ENCODE measurements at places on chromosomes 12 and 14.

DNA sequence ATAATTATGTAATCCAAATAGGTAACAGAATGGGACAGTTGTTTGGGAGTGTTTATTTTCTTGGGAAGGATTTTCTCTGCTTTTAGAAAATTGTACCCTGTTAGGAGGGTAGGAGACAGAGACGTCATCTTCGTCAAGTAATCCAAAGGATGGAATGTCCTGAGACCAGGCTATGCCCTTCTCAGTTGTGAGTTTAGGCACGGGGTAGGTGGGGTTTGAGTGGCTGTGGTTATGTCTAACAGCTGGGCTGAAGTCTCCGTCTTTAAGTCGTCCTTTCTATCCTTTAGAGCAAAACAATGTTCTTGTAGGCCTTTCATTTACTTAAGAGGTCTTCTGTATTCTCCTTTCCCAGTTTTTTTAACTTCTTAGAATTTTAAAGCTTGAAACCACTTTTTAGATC lies 5.7 kb downstream of the SOCS2 start:
- no peak for DNase-seq

- peak; percentile 32 for DNase-seq
Measured at GRCh38 chr14:65299826-65300225, 112.7 kb upstream of the FUT8 start.

- no peak for DNase-seq
Measured at GRCh38 chr12:15962760-15963159, 51.6 kb downstream of the DERA start.

- DNase-seq, result no peak
Measured at GRCh38 chr14:40028991-40029390, 596.8 kb upstream of the FBXO33 start.

GRCh38 chr12:94318181-94318580 lies 141.5 kb downstream of the CEP83 start:
- no peak for DNase-seq

DNA sequence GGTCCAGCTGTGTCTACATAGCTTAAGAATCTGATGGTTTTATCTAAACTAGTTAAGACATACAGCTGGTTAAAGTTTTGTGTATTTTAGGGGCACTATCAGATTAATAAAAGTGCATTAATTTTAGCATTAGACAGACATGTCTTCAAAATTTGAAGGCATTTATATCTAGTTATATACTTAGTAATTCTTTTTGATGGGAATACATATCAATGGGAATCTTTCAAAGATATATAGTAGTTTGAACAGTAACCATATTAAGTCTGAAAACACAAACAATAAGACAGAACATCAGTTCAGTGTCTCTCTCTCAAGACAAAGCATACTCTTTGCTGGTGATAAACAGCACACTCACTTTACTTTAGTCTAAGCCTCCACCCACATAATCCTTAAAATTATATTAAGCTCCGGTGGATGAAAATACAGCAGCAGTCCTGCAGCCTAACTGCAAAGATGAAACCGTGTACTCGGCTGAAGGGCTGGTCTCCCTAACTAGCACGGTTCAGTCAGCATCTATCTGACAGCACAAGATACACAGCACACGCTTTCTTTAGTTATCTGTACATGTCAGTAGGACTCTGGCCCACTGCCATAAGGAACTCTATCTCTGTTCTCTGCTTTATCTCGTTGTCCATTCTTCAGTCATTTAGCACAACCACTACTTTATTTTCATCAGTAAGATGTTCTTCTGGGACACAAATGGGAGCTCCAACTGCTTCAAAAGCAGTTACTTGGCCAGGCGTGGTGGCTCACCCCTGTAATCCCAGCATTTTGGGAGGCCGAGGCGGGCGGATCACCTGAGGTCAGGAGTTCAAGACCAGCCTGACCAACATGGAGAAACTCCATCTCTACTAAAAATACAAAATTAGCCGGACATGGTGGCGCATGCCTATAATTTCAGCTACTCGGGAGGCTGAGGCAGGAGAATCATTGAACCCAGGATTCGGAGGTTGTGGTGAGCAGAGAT lies 80.5 kb downstream of the MED13L start:
- DNase-seq, result no peak

DNA sequence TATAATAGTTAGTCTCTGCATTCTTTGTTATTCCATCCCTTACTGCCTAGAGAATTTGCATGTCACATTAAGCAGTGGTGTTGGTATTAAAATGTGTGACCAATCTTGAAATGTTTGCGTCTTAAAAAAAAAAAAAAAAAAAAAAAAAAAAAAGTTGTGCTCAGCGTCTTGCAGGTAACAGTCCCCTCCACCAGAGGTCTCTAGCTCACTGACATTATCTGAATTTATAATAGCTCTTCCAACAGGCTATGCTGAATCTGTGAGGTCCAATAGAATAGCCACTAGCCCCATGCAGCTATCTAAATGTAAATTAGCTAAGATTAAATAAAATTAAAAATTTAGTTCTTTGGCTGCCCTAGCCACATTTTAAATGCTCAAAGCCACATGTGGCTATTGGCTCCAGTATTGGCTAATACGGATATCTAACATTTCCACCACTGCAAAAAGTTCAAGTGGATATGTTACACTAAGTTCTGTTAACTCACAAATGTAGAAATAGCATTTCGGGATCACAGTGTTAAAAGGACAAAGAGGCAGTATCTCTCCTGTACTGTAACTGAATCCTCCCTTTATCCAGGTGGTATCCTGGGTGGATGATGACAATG lies 28.7 kb downstream of the NKX2-8 start:
- DNase-seq, result no peak

- no peak for DNase-seq
Measured at GRCh38 chr14:76257842-76258397, 106.2 kb downstream of the GPATCH2L start.

- peak; percentile 10 for DNase-seq
Measured at GRCh38 chr14:69002069-69002468, 23.0 kb upstream of the ACTN1 start.

- DNase-seq, result no peak
Measured at GRCh38 chr14:80522411-80522810, 311.1 kb upstream of the DIO2 start.

- DNase-seq, result no peak
Measured at GRCh38 chr14:104299993-104300761, 161.8 kb downstream of the KIF26A start.

DNA sequence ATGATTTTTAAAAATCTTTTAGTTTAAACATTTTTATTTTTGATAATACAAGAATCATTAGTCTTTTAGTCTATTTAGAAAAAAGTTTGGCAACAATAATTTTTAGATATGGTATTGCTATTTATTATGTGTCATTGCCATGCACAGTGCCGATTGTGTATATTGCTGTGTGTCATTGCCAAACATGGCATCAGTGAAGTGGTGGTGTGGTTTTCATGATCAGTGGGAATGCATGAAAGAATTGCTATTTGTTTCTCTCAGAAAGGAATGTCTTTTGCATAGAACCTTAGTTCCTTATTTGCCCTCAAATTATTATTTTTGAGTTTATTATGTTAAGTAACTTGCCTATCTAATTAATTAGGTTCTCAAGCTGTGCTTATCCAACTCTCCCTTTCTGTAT lies 397.5 kb upstream of the PDE3A start:
- no peak for DNase-seq

DNA sequence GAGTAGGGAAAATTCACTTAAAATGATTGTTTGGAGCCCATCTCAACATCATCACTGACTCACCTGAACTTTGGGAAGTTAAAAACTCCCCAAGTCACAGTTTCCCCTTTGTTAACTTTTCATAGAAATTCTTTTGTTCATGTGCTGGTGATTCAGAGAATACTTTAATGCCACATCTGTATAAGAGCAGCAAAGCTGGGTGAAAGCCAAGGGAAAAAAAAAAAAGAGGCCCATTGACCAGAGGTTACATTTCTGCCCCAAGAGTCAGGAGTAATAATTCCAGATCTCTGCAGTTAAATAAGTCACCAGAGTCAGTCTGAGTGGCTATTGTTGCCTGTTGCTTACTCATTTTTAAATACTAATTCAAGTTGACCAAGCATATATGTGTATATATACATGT lies 136.4 kb upstream of the LGR5 start:
- DNase-seq, result no peak

DNA sequence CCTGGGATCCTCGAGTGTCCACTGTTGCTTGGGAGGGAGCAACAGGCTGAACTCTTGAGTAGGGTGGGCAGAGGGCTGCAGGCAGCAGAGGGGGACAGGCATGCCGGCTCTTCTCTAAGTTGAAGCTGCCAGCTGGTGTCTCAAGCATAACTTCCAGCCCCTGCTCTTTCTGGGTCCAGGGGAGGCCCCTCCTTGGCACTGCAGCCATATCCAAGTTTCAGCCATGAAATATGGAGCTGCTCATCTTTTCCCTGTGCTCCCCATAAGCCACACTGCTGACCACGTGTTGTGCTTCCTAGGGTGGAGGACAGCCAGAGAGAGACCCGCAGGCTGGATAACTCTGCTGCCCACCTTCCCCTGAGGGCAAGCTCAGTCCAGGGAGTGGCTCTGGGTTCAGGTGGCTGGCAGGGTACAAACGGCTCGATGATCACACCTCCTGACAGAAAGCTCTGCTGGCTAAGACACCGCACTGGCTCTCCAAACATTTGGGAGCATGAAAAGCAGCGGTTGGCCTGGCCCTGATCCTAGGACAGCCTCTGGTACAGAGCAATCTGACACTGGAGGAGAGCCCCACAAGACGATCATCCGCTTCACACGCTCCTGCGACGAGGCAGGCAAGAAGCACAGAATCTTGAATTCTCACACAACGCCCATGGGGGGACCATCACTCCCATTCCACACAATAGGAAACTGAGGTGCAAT lies 79.6 kb downstream of the PITPNM2 start:
- DNase-seq, result no peak

GRCh38 chr14:67357969-67358354 lies 1.6 kb downstream of the ATP6V1D start:
- no peak for DNase-seq

- DNase-seq, result no peak
Measured at GRCh38 chr14:49897965-49898364, 5.1 kb downstream of the ARF6 start.

- no peak for DNase-seq
Measured at GRCh38 chr12:108479364-108480070, 35.6 kb upstream of the FICD start.

GRCh38 chr12:4331221-4331620 lies 10.2 kb downstream of the TIGAR start:
- DNase-seq, result no peak

GRCh38 chr14:102868956-102869547 lies 53.4 kb upstream of the AMN start:
- DNase-seq, result no peak

DNA sequence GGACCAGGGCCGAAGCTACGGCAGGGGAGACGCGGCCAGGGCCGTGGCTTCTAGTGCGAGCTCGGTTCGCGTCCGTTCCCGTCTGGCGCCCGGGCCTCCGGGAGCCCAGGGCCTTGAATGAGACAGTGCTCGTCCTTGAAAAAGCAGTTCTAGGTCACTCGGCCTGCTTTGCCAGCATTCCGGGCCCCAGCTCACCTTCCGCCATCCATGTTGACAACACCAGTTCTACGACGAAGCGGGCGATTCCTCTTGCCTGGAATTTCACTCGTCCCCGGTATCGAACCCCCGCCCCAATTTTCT lies 4.5 kb downstream of the OR10AD1 start:
- DNase-seq, result peak; percentile 14

DNA sequence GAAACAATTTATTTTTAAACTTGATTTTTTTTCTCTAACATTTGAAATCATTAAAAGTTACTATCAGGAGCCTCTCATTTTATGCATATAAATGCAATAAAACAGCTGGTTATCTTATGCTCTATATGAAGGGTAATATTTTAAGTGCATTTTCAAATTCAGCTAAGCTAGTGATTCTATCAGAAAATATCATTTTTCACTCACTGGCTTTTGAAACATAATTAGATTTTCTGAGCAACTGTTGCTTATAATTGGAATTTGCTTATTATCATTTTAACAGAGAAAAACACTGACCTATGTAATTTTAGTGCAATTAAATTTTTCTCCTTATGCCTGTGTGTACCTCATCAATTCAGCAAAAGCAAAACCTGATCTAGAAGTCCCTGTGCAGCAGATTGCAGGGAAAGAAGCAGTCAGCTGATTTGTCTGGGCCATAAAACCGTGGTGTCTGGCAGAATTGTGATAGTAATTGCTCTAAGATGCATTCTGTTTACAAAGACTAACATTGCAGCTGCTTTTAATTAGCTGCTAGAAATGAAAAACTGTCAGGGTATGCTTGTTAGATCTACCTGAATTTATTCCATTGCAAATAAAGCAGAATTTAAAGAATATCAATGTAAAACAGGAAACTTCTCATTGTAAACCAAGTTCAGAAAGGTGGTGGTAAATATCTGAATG lies 75.0 kb downstream of the BICD1 start:
- DNase-seq, result no peak

DNA sequence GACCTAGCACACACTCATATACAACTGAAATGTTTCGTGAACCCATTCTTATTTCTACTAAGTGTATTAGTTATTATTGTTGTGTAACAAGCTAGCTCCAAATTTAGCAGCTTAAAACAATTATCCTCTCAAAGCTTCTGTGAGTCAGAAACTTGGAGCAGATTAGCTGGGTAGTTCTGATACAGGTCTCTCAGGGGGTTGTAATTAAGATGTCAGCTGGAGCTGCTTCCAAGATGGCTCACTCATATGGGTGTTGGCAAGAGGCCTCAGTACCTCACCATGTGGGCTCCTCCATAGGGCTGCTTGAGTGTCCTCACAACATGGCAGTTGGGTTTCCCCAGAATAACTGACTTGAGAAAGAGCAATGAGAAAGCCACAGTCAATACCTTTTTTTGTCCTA lies 9.8 kb downstream of the GPR135 start:
- DNase-seq, result no peak

DNA sequence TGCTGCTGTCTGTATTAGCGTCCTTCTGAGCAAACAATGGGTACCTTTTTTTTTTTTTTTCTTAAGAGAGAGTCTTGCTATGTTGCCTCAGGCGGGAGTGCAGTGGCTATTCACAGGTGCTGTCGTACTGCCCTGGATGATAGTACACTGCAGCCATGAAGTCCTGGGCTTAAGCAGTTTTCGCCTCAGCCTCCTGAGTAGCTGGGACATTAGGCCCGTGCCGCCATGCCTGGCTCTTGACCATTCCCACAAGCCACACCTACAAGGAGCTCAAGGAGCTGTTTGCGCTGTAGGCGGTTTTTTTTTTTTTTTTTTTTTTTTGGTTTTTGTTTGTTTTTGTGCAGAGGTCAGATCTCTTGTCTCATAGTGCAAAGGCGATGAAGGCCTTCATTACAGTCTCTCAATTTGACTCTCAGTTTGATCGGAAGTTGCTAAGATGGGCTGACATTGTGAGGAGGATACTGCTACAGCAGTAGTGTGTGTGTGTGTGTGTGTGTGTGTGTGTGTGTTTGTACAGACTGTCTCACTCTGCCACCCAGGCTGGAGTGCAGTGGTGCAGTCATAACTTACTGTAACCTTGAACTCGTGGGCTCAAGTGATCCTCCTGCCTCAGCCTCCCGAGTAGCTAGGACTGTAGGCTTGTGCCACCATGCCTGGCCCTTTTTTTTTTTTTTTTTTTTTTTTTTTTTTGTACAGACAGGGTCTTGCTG lies 34.2 kb downstream of the TRAF3 start:
- DNase-seq, result no peak

- DNase-seq, result no peak
Measured at GRCh38 chr12:68094195-68094594, 65.3 kb downstream of the IFNG start.
